ENCODE measurements at places on chromosomes 13 and 19.

DNA sequence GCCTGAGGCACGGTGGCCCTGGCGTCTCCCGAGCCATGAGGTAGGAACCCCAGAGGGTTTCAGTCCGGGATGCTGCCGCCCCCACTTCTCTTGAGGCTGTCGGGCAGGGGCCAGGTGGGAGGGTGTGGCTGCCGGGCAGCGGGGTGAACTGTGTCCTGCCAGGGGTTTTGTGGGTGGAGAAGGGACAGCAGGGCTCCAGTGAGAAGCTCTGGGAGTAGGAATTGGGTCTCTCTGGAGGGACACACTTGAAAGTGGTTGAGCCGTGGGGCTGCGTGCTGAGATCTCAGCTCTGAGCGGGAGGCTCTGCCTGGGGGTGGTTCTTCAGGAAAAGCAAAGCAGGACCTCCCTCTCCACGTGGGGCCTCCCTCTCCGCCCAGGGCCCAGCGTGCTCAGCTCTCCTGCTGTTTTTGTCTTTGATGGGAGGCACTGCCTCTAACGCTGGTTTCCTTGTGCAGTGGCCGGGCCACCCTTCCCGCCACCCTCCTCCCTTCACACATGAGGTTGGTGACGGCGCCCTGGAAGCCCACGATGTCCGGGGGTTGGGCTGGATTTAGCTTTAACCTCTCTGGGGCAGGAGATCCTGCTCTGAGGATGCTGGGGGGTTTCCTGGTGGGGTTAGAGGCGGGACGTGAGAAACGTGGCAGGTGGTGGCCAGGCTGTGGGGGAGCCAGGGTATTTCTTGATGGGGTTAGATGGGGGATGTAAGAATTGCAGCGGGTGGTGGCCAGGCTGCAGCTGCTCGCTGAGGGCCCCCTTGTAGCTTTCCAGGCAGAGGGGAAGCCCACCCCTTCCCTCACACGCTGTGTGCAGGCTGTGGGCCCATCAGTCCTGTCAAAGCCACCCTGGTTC, 15.3 kb upstream of the ZNF554 start:
- no peak for DNase-seq

- no peak for DNase-seq
These were observed 5.0 kb downstream of the CILP2 start for GRCh38 chr19:19543101-19543500.

DNA sequence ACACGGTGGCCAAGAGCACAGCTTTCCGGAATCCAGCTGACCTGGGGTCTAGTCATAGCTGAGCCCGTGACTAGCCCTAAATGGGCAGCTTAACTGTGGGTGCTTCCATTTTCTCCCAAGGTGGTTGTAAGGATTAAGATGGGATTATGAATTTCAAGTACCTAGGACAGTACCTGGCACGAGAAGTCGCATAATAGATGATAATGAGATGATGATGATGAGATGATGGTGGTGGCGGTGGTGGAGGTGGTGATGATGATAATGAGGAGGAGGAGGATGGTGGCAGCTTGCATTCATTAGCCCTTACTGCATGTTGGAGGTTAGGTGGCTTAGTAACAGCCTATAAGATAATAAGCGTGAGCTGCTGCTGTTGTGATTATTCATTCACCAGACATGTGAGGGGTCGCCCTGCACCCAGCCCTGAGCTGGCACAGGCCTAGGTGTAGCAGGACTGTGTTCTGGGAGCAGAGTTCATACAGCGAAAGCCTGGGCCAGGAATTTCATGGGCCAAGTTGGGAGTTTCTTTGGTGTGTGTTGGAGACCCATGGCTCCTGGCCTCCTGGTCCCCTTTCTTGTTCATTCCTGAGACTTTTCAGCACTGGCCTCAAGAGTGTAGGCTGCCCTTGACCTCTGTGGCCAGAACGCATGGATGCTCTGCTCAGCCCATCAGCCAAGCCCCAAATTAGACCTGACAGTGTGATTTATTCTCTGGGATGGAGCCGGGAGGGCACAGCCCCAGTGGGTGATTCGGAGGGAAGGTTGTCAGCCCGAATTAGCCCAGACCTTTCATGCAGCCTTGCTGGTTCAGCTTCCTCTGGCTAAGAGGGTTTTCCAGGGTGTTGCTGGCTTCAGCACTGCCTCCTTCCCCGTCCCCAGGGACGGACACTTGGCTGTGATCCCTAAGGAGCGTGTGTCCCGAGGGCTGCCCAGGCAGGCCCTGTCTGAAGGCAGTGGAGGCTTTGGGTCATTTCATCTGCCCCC, 128.8 kb downstream of the SIPA1L3 start:
- no peak for DNase-seq

GRCh38 chr13:98729658-98730057, 22.8 kb downstream of the SLC15A1 start:
- DNase-seq = no peak

GRCh38 chr13:107600971-107601370, 614.4 kb downstream of the LIG4 start:
- DNase-seq = no peak

DNA sequence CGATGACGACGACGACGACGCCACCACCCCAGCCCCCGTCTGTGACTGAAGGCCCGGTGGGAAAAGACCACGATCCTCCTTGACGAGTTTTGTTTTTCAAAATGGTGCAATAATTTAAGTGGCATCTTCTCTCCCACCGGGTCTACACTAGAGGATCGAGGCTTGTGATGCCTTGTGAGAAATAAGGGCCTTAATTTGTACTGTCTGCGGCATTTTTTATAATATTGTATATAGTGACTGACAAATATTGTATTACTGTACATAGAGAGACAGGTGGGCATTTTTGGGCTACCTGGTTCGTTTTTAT, 2.5 kb downstream of the KLF2 start:
- no peak for DNase-seq

DNA sequence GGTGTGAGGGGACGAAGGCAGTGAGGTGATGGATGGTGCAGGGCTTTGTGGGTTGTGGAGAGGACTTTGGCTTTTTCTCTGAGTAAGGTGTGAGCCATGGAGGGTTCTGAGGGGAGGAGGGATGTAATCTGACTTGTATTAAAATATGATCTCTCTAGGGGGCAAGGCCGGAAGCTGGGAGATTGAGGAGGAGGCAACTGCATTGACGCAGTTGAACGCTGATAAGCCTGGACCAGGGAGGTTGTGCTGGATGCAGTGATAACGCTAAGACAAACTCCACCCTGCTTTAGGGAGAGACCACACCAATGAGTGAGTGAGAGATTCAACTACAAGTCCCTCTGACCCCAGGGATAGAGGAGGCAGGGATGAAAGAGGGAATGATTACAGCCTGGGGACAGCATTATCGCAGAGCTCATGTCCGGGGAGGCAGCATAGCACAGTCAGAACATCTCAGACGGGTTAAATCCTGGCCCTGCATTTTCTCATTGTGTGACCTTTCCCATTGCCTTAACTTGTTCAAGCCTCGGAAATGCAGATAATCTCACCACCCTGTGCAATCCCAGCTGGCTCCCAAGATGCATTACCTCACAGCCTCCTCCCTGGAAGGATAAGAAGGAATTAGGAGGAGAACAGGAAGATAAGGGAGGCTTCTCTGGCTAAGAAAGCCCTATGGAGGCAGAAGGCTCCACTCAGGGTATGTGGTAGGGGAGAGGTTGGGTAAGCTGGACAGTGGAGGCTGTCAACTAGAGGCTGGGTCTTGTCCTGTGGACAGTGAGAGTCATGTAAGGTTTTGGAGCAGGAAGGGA, 124.2 kb downstream of the CACNA1A start:
- DNase-seq = no peak

DNA sequence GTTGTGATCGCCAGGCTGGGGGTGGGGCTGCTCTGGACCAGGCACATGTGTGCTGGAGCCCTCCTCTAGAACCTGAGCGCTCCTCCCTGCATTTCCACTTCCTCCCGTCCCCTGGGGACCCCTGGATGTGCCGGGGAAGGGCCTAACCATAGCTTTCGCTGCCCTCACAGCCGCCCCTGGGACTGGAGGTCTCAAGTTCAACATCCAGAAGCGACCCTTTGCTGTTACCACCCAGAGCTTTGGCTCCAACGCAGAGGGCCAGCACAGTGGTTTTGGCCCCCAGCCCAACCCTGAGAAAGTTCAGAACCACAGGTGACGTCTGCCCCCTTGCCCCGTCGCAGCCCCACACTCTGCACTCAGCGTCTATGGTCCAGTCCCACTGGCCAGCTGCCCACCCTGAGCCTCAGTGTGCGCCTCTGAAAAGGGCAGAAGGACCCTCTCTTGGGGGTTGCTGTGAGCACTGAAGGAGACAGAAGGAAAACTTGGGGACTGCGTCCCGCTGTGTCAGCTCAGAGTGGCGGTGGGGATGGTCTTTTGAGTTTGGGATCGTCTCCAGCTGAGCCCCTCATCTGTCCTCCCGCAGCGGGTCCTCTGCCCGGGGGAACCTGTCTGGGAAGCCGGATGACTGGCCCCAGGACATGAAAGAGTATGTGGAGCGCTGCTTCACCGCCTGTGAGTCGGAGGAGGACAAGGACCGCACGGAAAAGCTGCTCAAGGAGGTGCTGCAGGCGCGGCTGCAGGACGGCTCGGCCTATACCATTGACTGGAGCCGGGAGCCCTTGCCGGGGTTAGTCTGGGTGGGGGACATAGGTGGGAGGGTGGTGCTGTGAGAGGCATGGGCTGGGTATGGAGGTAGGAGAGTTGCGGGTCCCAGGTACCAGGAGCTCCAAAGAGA, 6.0 kb downstream of the LENG8 start:
- no peak for DNase-seq

DNA sequence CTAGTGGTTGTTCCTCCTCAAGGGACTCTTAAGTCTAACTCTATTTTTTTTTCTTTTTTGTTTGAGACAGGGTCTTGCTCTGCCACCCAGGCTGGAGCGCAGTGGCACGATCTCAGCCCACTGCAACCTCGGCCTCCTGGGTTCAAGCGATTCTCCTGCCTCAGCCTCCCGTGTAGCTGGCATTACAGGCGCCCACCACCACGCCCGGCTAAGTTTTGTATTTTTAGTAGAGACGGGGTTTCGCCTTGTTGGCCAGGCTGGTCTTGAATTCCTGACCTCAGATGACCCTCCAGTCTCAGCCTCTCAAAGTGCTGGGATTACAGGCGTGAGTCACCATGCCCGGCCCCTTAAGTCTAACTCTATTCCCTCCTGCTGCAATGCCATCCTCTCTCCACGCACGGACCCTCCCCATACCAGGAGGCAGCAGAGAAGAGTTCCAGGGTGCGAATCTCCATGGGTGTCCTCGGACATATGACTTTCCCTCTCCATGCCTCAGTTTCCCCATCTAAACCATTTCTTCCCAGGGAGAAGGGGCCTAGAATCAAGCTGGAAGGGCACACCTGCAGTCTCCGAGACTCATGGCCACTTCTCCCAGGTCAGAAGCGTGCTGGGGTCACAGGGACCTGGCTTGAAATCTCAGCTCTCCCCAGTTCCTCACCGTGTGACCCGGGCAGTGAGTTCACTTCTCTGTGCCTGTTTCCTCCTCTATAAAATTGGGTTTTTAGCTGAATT, 6.0 kb upstream of the BCL3 start:
- DNase-seq = no peak

GRCh38 chr13:93765811-93766210, 539.2 kb downstream of the GPC6 start:
- no peak for DNase-seq

DNA sequence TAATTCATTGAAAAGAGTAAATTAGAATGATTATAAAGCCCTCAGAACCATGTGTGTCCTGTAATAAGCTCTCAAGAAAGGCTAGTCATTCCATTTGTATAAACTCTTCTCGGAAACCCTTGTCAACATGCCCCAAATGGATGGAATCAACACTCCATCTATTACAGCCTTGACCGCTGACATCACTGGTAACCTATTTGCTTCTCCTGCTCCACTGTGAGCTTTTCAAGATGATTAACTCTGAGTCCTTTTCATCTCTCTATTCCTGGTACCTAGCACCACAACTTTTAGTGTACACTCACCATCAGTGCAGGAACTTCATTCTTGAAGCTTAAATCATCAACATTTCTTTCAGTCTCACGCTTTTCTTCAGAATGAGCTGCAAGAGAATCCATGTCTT, 612.0 kb downstream of the DCT start:
- DNase-seq = no peak

DNA sequence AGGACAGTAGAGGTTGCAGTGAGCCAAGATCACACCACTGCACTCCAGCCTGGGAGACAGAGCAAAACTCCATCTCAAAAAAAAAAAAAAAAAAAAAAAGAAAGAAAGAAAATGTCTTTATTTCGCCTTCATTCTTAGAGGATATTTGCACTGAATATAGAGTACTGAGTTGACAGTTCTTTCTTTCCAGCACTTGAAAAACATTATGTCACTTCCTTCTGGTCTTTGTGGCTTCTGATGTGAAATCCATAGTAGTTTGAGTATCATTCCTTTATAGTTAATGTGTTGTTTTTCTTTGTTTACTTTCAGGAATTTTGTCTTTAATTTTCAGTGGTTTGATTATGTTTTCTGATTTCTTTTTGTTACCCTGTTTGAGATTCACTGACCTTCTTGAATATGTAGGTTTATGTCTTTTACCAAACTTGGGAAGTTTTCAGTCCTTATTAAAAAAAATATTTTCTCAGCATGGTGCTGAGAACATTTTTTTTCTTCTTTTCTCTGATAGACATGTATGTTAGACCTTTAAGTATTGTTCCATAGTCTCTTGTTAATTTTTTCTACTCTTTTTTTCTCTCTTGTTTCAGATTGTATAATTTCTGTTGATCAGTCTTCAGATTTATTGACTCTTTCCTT, 50.1 kb downstream of the PCCA start:
- DNase-seq = no peak

- DNase-seq = no peak
These were observed 150.6 kb upstream of the TSC22D1 start for GRCh38 chr13:44726778-44727177.

GRCh38 chr13:113620036-113620796, 35.7 kb downstream of the TFDP1 start:
- DNase-seq = no peak

- DNase-seq = no peak
These were observed 988 bp downstream of the LRRC4B start for GRCh38 chr19:50567052-50567841.

- no peak for DNase-seq
These were observed 19.1 kb upstream of the CXCL17 start for GRCh38 chr19:42461700-42462324.

- DNase-seq = no peak
These were observed 32.7 kb downstream of the TIMM13 start for GRCh38 chr19:2394442-2395292.

DNA sequence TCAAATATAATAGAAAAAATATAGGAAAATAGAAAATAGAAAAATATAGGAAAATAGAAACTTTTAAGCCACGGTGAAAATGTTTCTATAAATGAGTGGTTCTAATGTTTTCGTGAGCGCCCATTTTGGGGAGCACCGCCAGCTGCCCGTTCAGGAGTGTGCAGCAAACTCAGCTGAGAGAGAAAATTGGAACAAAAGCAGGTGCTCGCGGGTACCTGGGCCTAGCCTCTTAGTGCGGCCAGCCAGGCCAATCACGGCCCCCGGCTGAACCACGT, 204 bp upstream of the PDX1 start:
- peak; percentile 62 for DNase-seq

GRCh38 chr19:32032561-32032960, 312.8 kb upstream of the ZNF507 start:
- no peak for DNase-seq

DNA sequence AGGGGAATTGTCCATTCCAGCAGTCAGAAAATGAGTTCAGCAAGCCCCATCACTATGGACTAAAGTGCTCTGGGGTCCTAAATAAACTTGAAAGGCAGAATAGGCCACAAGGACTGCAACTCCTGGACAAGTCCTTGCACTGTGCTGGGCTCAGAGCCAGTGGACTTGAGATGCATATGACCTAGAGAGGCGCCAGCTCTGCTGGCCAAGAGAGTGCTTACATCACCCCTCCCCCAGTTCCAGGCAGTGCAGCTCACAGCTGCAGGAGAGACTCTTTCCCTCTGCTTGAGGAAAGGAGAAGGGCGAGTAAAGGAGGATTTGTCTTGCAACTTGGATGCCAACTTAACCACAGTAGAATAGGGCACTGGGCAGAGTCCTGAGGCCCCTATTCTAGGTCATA, 109.5 kb upstream of the WASF3 start:
- no peak for DNase-seq
